ENCODE measurements at places on chromosomes 4 and X.

- no peak for DNase-seq
These were observed 103.4 kb downstream of the QRFPR start for GRCh38 chr4:121277194-121278105.

- DNase-seq = no peak
These were observed 183.0 kb downstream of the PALLD start for GRCh38 chr4:168679819-168680218.

DNA sequence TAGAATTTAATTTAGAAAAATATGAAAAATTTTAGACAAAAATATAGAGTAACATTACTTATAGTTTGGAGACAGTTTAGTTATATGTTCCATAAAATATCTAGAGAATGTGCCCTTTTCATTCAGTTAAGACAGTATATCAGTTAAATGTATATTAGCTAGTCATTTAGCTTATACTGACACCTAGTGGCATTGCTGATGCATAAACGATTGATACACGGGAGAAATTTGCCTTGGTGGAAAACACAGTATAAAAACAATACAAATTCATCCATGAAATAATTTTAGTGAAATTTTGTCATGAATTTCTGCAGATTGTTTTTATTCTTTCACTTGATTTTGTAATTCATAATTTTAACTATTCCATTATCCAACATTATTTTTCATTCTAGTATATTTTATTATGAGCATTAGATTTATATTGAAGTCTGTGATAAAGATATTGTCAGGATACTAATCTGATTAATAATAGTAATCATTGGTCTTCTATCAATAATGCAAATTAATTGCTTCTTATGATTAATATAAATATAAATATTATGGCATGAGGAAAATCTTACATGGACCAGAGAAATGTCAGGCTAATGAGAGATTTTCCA is 219.0 kb downstream of the TLL1 start:
- DNase-seq = no peak

GRCh38 chr4:113147498-113148111 is 98.2 kb downstream of the ANK2 start:
- no peak for DNase-seq

DNA sequence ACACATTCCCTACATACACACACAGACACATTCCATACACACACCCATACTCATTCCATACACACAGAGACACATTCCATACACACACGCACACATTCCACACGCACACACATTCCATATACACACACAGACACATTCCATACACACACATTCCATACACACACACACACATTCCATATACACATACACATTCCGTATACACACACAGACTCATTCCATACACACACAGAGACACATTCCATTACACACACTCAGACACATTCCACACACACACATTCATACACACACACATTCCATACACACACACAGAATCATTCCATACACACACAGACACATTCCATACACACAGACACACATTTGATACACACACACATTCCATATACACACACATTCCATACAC is 15.2 kb downstream of the LINC00632 start:
- DNase-seq = no peak

DNA sequence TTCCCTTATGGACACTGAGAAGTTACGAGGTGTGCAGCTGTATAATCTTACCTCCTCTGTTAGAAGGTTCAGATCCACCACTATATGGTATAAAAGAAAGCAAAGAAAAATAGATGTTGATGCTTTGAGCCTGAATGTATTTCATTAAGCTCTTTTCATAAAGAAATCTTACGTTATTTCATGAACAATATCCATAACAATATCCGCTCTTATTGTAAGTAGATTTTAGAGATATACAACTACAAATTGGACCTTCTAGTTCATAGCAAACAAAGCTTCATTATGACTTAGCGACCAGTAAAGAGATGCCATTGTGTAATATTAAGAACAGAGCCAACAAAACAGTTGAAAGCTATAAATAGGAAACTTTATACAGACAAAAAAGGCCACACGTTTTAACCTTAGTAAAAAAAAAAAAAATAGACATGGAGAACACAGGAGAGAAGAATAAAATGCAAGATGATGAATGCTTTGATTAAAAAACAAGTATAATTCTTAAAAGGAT is 203.6 kb downstream of the PDGFC start:
- no peak for DNase-seq

DNA sequence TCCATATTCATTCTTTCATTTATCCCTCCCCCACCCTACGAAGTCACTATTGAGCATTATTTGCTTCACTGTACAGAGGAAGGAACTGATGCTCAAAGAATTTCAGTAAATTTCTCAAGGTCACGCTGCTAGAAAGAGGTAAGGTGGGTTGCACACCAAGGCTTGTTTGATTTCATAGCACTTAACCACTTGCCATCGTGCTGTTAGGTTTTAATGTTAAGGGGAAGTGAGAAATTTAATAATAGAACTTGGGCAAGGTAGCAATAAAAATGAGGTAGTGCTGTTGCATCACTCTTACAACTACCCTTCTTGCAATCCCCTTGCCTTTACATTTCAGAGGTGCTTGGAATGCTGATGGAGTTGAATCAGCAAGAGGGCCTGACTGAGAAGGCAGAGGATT is 343.1 kb downstream of the MID1IP1 start:
- DNase-seq = no peak

- DNase-seq = no peak
These were observed 33.0 kb downstream of the GRK4 start for GRCh38 chr4:2996415-2996814.

GRCh38 chr4:109044431-109044830 is 258.0 kb downstream of the COL25A1 start:
- no peak for DNase-seq

DNA sequence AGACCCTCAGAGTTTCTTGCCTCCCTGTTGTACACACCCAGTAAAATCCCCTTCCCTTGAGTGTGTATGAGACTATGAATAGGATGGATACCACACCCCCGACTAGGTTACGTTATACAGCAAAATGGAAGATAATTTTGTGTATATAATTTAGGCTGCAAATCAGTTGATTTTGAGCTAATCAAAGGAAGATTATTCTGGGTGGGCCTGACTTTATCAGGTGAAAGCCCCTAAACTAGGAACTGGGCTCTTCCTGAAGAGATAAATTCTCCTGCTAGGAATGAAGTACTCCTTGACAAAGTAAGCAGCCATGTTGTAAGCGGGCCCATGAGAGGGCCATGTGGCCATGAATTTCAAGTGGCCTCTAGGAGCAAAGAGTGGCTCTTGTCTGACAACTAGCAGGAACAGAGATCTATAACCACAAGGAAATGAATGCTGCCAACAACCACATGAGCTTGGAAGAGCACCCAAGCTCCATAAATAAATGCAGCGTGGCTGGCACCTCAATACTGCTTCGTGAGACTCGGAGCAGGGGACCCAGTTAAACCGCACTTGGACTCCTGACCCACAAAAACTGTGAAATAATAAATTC is 646.4 kb downstream of the IL1RAPL1 start:
- no peak for DNase-seq

DNA sequence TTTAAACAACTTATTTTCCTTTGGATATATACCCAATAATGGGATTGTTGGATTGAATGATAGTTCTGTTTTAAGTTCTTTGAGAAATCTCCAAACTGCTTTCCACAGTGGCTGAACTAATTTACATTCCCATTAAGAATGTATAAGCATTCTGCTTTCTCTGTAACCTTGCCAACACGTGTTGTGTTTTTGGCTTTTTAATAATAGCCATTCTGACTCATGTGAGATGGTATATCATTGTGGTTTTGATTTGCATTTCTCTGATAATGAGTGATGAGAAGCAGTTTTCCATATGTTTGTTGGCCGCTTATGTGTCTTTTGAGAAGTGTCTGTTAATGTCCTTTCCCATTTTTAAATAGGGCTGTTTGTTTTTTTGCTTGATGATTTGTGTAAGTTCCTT is 155.6 kb upstream of the PITX2 start:
- DNase-seq = no peak

DNA sequence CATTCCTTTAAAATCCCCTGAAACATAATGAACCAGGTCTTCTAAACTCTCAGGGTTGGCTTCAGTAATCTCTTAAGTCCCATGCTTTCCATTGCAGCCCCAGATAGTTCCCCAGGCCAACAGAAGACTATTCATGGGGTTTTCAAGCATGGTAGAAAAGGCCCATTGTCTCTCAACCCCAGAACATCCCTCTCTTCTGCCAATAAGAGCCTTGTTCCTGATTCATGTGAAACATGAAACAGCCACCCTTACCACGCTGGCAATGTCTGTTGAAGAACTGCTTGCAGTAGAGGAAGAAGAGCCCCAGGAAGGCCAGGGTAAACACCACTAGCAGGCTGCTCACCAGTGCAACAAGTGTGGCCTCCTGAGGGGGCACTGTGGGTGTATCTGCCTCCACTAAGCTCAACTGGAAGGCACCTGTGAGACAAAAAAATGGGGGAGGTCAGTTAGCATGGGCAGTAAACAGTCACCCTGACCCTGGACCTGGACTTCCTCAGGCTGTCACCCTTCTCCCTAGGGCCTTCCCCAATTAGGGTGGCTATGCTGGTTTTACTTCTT is 36.4 kb downstream of the EDA2R start:
- no peak for DNase-seq

GRCh38 chrX:18465051-18465450 is 39.6 kb downstream of the CDKL5 start:
- DNase-seq = no peak

All from GM12892 (cell line).